Activated B cell treated with CpG ODN at 0.5 μM for 24 hours (primary cell): ENCODE measurements at places on chromosomes 3 and 15.

GRCh38 chr15:85792102-85792731 is 2.5 kb downstream of the KLHL25 start:
- no peak for DNase-seq

GRCh38 chr15:68154923-68155559 is 50.1 kb downstream of the CALML4 start:
- DNase-seq: no peak

- DNase-seq: no peak
Observed at GRCh38 chr3:39158148-39158715, 4.8 kb upstream of the CSRNP1 start.

DNA sequence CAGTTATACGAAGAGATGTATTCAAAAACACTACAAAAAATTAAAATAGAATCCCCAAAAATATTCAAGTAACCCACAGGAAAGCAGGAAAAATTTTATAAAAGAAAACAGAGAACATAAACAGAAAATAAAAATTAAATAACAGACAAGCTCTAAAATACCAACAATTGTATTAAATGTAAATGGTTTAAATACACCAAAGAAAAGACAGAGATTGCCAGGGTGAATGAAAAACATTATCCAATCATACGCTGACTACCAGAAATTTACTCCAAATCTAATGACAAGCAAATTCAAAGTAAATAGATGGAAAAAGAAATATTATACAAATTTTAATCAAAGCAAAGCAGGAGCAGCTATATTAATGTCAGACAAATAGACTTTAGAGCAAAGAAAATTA is 103.6 kb downstream of the BOC start:
- no peak for DNase-seq

- DNase-seq: no peak
Observed at GRCh38 chr3:182111967-182112366, 400.2 kb downstream of the SOX2 start.

GRCh38 chr3:52149021-52149420 is 5.2 kb downstream of the POC1A start:
- DNase-seq: no peak

GRCh38 chr3:14371573-14372474 is 30.6 kb upstream of the SLC6A6 start:
- DNase-seq: no peak

DNA sequence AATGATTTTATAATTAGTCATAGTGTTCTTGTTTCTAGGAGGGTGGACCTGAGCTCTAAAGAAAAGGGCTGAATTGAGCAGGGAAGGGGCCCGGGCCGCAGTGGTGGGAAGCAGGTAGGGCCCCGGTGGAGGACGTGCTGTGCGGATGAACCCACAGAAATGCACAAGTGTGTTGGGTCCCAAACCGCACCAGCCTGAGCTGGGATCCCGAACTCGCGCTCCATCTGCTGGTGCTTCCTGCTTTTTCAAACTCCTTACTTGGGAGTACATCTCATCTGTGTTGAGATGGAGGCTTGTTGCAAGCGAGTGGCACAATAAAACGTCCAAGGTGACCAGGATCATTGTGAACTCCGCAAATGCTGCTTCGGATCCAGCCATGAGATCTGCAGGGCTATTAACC is 244.8 kb upstream of the IGF1R start:
- no peak for DNase-seq

DNA sequence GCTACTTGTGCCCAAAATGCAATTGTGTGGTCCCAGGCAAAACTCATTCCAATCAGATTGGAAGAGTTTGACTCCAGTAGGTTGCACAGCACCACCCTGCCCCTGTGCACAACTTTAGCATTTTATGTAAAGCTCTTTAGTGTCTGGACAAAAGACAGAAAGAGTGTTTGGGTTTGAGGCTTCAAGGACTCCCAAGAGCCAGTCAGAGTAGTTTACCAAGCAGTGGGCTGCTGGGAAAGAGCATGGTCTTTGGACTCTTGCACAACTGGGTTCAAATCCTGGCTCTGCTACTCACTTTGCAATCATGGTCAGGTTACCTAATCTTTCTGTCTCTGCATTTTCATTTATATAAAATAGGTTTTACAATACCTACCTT is 75.8 kb upstream of the UMPS start:
- no peak for DNase-seq

GRCh38 chr3:137065381-137065780 is 107.6 kb downstream of the IL20RB start:
- DNase-seq: no peak

DNA sequence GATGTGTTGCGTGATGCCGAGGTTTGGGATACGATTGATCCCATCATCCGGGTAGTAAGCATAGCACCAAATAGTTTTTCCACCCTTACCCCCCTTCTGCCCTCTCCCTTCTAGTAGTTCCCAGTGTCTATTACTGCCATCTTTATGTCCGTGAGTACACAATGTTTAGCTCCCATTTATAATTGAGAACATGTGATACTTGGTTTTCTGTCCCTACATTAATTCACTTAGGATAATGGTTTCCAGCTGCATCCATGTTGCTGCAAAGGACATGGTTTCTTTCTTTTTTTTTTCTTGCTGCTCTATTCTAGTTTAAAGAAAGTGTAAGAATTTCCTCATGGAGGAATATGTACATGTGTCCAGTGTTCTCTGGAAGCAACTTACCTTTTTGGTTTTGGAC is 51.8 kb downstream of the NSUN3 start:
- no peak for DNase-seq

DNA sequence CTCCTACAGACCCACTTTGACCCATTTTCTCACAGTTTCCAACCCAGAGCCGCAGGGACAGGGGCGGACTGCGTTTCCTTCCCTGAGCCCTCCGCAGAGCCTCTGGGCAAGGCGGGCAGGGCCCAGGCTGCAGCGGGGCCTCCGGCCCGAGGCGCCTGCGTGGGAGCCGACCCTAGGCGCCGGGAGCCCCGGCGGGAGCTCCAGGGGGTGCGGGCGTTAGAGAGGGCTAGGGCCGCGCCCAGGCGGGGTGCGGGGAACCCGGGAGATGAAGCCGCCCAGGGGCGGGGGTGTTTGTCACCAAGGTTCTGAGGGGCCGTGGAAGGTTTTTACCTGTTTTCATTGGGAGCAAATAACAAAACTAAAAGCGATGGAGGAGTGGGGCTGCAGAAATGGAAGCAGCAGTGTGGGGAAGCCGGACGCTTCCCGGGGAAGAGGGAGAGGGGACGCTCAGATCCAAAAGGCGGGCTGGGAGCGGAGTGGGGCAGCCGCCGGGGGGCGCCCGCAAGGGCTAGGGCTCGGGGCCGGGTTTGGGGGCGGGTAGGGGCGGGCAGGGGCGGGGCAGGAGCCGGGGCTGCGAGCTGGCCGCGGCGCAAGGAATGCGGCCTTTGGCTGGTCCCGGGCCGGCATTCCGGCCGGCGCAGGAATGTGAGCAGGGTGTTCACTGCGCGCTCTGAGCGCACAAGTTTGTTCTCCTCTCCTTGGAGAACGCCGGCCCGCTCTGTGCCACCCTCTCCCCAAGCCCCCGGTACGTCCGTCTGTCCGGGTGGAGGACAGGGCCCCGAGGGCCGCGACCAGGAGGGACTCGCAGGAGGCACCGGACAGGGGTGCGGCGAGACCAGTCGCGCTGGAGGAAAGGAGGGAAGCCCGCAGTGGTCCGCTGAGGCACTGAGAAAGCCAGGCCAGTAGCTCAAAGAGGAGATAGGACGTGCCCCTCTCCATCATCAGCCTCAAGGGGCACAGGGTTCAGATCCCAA is 61.1 kb downstream of the AMOTL2 start:
- no peak for DNase-seq

- DNase-seq: no peak
Observed at GRCh38 chr3:61444782-61445181, 116.6 kb upstream of the PTPRG start.

- DNase-seq: no peak
Observed at GRCh38 chr3:99713440-99713839, 75.0 kb downstream of the COL8A1 start.

DNA sequence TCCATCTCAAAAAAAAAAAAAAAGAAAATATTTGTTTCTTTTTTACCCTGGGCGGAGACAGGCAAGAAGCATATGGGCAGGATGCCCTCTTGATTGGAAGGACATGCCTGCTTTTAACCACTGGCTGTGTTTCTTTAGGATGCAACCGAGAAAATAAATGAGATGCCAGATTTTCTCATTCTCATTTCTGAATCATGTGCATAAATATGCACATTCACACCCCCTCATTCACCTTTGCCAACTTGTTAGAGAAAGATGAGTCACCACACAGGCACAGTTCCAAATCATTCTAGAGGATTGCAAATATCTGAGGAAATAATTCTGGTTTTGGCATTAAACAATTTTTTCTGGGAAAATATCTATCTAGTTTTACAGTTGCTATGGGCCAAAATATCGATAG is 3.3 kb downstream of the LIPH start:
- no peak for DNase-seq

- no peak for DNase-seq
Observed at GRCh38 chr3:42702982-42703694, 540 bp upstream of the HHATL start.

- no peak for DNase-seq
Observed at GRCh38 chr3:45555666-45556065, 38.9 kb upstream of the LIMD1 start.

DNA sequence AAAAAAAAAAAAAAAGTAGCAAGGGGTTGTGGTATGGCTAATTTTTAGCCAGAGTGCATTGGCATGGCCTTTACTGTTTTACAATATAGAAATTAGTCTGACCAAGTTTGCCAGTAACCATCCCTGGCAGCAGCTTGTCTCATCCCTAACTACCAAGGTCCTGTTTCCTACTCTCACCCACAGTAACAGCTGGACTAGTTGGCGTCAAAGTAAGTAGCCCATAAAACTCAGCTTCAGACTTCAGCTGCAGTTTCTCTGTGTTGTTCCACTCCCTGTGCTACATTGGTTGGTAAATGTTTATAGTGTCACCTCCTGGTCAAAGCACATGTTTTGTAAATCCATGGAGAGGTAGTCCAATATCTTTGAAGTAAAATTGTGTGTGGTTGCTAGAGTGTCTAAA is 691.3 kb downstream of the ZPLD1 start:
- no peak for DNase-seq

- no peak for DNase-seq
Observed at GRCh38 chr15:88487178-88487795, 19.8 kb downstream of the MRPS11 start.

GRCh38 chr3:195160908-195161434 is 110.0 kb downstream of the XXYLT1 start:
- DNase-seq: no peak

DNA sequence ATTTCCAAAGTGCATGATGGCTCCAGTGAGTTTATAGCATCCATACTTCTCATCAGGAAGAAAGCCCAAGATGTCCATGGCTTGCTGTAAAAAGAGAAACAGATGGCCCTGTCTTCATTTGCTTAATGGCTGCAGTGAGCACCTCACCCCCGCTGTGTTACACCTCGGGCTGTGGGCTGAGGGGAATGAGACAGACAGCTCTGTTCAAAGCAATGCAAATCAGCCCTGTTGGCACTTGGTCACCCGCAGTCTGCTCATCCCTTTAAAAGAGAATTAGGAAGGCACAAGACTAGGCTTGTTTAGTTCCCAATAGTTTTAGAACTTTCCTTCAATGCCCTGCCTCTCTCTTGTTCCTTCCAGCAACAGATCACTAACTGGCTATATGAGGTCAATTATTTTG is 25.2 kb downstream of the MYH15 start:
- DNase-seq: no peak

- DNase-seq: no peak
Observed at GRCh38 chr3:134651347-134652041, 672 bp upstream of the KY start.

DNA sequence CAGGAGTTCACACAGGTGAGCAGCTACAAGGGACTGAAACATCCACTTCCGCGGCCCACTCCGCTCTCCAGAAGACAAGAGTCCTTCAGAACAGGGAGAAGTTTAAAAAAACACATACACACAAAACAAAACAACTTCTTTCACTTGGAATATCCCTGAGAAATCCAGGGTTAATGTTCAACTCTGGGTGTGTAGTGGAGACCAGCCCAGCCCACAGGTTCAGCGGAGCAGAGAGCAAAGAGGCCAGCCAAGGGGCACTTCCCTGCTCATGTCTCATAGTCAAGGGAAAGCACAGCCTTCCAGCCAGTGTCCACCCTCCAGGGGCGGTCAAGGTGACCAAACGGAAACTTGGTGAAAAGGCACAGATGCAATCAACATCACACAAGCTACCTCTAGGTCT is 41.6 kb downstream of the WNT5A start:
- no peak for DNase-seq

DNA sequence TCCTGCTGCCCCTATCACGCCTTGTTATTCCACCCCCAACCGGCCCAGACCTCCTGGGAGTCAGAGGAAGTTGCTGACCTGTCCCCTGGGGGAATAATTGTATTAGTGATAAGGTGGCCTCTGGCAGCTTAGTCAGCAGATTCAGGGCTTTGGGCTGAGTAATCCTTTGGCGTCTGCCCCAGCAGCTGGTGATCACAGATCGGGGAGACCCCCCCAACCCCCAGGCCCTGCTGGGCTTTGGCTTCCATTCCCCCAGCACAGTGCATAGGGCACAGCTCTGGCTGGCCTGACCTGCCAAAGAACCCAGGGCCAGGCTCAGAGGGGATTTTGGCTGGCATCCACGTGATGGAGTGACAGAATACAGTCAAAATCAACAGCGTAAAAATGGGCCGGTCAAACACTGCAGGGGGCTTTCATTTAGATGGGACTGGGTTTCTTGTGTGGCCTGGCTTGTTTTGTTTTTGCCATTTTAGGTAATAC is 3.9 kb upstream of the NR2E3 start:
- no peak for DNase-seq

DNA sequence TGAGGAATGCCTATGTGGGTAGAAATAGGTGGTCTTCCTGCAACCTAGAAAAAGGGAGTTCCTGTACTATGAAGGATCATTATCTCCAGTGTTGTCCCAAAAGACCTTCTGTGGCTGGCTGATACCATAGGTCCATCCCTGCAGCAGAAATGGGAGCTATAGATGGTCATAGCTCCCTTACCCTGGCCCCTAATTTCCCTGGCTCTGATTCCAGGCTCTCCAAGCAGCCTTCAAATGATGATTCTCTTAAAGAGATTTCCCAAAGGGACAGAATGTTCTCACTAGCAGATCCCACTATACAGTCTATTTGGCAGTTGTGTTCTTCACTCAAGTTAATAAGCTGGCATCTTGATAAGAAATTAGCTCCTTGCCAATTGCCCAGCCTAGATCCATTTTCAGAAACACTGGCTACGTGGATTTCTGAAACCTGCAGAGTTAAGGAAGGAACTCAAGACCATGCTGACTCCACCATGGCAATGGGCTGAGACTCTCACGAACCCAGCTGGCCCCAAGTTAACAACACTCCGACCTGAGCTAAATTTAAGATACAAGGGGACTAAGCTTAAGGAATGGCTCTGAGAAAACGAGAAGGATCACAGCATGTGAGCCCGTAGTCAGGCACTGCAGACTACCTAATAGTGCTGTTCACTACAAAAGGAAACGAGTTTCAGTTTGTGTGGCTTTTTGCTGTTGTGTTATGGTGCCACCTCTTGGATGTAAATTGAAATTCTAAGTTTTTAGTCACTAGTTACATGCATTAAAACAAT is 11.4 kb downstream of the C15orf40 start:
- no peak for DNase-seq

DNA sequence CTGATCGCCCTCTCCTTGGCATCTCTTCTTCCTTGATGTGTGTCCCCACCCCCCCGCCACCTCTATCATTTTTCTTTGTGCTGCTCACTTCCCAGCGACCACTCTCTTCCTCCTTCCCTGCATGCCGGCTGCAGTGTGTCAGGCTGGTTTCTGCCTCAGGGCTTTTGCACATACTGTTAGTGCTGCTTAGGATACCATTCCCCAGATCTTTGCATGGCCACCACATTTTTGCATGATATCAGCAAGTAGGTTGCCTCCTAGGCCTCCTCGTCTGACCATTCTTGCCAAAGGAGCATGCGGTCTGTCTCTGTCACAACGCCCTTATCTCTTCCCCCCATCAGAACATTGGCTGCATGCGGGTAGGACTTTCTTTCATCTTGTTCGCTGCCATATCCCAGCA is 12.5 kb downstream of the FBLN2 start:
- DNase-seq: no peak
